ENCODE measurements at places on chromosomes 11 and 22.

DNA sequence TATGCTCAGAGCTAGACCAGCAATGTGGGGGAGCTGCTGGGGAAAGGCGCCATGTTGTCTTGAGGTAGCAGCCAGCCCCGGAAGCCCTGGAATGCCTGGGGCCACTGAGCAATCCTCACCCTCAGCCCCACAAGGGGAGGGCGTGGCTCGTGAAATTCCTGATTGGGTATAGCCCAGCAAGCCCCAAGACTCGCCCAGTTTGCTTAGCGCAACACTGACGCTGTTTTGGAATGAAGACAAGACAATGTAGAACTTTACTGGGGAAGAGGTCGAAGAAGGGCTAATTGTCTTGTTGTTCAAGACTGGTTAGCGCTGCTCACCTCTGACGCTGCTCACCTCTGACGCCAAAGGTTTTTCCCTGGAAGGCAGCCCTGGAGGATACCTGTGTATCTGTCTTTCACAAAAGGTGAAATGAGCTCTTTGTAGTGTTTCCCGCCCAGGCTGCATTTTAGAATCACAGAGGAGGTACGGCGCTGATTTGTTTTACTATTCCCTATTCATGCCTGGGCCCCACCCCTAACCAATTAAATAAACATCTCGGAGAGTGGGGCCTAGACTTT, 47.6 kb downstream of the ST3GAL4 start:
- no peak for DNase-seq

DNA sequence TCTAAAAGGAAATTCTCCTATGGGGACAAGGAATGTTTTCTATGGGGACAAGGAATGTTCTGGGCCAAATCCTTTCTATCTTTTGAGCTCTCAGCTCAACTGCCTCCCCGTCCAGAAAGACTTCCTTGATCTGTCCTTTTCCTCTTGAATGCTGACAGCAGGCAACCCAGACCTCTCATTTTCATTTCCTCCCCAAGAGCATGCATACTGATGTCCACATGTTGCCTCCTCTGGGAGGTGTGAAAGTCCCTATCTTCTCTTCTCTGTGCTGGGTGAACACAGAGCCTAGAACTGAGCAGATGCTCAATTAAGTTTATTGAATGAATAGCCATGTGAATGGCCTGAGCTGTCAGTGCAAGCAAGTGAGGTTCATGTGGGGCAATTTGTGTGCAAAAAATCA, 331.9 kb upstream of the NARS2 start:
- no peak for DNase-seq

- no peak for DNase-seq
These were observed 98.9 kb upstream of the SLC5A12 start for GRCh38 chr11:26820739-26821138.

DNA sequence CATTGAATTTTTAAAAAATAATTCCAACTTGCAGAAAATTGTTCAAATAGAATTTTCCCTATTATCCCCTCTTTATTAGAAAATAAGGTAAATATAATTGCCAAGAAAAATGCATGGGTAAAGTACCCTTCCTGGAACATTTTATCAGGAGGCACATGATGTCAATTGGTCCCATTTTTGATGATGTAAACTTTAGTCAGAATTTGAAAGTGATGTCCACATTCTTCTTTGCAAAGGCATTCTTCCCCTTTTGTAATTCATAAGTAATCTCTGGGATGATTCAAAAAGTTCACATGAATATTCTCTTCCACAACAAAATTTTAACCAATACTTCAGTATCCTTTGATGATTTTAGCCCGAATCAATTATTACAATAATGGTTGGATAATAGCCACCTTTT, 86.9 kb upstream of the ANO3 start:
- DNase-seq, result no peak

DNA sequence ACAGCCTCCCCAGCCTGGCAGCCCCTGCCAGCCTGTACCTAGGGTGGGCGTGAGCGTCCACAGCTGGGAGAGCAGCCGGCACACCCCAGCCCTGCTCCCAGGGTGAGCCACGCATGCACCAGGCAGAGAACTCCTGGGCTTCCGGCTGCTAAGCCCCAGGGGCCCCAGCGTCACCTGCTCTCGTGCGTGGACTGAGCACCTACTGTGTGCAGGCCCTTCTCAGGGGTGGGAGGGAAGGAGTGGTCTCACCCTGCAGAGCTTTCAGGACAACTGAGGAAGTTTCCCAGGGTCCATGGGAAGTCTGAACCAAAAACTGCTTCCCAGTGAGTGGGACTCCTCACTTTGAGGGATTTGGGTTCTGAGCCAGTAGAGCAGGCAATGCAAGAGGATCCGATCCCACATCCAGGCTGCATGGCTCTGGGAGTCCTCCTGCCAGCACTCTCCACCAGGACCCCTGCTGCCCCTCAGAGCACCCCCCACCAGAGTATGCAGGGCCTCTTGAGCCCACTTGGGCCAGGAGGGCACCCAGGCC, 47.1 kb upstream of the PRODH start:
- no peak for DNase-seq

GRCh38 chr11:44573333-44573732, 7.9 kb downstream of the CD82 start:
- DNase-seq, result no peak

DNA sequence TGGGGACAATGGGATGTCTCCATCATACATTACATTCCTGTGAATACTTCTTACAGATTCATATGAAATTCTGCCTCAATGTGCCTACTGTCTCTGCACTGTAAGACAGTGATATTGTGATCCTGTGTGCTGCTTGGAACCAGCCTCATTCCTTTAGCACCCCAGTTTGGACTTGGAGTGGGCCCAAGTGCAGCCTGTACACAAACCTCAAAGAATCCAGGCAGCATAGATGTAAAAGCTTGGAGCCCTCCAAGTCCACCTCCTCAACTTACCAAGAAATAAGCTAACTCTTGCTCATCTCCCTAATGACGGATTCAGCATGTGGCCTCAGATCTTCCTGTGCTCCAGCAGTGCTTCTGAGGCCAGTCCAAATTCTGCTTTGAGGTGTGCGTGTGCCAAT, 24.4 kb downstream of the GRAP2 start:
- no peak for DNase-seq

GRCh38 chr22:37485395-37486223, 575 bp downstream of the MFNG start:
- DNase-seq, result peak; percentile 39

GRCh38 chr11:88536616-88537265, 199.2 kb upstream of the CTSC start:
- no peak for DNase-seq

- DNase-seq, result no peak
These were observed 17.0 kb downstream of the CASP12 start for GRCh38 chr11:104881117-104881794.

DNA sequence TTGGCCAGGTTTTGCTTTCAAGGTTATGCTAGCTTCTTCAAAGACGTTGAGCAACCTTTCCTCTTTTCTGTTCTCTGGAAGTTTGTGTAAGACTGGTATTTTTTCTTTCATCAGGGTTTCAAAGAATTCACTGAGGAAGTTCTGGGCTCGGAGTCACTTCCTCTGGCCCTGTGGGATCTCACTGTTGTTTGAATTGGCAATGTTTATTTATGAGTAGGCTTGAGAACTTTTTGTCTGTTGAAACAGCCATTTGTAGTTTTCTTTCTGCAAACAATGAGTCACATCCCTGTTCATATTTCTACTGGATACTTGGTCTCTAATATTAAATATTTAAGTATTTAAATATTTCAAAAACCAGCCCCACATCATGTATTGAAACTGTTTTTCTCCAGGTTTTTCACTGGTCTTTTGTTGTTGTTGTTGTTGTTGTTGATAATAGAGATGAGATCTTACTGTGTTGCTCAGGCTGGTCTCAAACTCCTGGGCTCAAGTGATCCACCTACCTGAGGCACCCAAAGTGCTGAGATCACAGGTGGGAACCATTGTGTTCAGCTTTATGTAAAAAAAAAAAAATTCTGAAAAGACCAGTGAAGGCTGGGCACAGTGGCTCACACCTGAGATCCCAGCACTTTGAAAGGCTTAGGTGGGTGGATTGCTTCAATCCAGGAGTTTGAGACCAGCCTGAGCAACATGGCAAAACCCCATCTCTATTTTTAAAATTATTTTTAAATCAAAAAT, 26.9 kb downstream of the SUSD2 start:
- DNase-seq, result no peak

DNA sequence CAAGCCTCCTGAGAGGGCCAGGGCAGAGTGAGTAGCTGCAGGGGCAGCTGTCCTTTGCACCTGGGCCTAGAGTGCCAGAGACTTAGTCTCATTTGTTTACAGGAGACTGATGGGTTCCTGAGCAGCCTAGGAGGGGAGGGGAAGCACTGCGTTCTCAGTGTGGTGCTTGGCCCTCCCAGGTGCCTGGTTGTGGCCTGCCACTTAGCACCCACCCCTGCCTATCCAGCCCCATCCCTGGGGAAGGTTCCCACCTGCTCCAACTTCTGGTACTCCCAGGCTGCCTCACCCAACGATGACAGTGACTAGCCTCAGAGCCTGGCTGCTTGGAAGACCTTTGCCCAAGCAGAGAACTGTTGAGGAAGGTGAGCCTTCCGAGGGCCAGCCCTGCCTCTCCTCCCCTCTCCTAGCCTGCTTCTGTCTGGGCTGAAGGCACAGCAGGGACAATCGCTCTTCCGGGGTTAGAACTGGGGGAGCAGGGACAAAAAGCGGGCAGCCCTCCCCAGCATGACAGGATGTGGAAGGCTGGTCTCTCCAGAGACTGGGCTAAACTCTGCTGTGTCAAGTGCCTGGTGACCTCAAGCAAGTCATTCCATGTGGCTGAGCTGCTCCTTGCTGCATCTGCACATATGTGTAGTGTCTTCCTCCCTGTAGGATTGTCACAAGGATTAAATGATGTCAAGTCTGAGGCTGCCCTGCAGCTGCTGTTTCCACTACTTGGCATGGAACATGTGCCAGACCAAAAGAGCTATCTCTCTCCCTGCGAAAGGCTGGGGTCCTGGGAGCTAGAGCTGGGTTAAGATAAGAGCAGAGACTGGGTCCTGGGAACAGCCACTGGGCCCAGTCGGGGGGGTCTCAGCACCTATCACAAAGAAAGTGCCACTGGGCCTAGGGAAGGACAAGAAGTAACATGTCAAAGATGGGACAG, 9.9 kb downstream of the KCNQ1OT1 start:
- DNase-seq, result no peak

DNA sequence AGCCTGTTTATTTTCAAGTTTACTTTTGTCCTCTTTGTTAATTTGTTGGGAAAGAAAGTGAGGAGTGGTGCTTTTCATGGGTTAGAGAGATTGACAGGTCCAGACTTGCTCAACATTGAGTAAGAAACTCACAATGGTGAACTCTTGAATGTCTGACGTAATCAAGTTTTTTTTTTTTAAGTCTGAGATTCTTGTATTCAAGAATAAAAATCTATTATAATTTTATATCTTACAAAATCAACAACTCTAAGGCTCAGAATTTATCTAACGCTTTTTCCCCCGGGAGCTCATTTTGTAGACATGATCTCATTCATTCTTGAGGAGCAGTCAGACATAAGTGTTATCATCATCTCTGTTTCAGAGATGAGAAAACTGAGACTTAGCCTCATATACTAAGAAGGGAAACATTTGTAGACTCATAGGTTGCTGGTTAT, 39.1 kb upstream of the SPTBN2 start:
- no peak for DNase-seq

- no peak for DNase-seq
These were observed 12.1 kb upstream of the BBOX1 start for GRCh38 chr11:27028561-27028965.

DNA sequence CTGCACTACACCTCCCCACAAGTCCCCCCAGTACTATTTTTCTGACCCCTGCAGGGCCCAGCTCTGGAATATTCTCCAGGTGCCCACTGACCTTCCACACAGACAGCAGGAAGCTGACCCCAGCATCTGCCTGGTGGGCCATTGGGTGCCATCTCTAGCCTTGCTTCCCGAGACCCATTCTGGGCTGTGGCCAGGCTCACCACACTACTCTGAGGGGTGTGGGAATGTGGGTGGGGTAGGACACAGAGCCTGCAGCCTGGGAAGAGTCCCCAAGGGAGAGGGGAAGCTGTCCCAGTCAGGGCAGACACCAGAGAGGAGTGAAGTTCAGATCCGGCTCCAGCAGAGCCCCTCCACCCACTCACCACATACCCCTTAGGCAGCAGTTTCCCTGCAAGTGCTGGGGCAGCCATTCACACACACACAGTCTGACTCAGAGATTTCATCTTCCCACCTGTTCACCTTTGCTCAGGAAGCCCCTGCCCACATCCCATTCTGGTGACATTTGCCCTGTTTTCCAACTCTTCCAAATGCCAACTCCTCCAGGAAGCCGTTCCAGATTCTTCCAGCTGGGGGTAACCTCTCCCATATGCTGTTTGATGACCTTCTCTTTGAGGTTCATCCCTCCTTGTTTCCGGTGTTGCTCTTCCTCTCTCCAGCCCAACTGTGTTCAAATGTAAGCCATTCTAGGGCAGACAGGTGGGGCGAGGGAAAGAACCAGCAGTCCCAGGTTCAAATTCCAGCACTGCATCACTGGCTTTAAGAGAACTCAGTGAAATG, 1.9 kb downstream of the SLCO2B1 start:
- no peak for DNase-seq

GRCh38 chr11:4071914-4072313, 22.7 kb upstream of the RRM1 start:
- DNase-seq, result no peak

DNA sequence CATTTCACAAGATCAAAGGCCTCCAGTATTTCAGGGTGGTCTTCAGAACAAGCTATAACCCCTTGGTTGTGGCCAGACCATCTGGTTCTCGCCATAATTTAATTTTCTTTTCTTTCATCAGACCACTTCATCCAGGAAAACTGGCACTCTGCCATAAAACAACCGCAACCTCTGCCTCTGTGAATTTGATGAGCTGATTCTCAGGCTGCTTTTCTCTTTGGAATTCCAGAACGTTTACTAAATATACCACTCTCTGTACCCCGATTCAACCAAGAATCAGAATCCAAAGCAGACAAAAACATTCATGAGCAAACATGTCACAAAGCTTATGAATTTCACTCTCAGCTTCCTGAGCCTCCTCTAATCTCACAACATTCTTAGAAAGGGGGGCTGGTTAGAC, 331.8 kb upstream of the SYN3 start:
- DNase-seq, result no peak

DNA sequence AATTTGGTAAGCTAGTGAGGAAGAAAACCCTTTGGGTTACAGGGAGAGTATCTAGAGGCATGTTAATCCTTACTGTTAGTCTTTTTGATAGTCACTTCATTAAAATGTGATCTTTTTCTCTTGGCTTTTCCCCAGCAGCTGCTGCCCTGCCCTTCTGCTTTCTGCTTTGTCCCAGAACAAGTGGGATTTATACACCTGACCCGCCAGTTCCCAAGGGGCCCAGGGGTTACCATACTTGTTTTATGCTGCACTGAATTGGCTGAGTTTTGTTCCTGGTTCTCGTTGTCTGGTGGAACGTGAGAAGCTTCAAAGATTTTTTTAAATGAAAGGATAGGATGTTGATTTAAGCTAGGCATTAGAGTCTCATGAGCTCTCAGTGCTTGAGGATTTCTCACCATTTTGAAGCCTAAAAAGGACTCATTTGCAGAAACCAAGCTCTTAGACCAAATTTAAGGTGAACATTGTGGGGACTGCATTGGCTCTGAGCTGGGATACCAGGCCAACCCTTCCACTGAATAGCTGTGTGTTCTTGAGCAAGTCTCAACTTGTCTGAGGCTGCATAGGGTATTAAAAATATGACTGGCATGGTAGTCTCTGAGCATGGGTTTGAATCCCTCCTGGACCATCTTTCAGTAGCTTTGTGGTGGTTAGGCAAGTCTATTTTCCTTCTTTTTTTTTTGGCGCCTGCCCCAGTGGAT, 6.6 kb downstream of the LIMK2 start:
- no peak for DNase-seq

Measured in stimulated activated CD4-positive, alpha-beta T cell treated with anti-CD3 and anti-CD28 coated beads, Interleukin-2, amount 100 ng/mL, for 24 hours (primary cell).